ENCODE measurements at places on chromosomes 5 and 9.

- no peak overlapping the region for H3K4me3 ChIP-seq
- H3K36me3 ChIP-seq, result no peaks in the 10 kb centered on the region
- no peak for DNase-seq
- H3K27ac ChIP-seq, result no peak overlapping the region
- H3K4me1 ChIP-seq, result no peaks in the 10 kb centered on the region
- no peaks in the 10 kb centered on the region for H3K27me3 ChIP-seq
Measured at GRCh38 chr5:95843733-95844223, 21.3 kb upstream of the GLRX start.

DNA sequence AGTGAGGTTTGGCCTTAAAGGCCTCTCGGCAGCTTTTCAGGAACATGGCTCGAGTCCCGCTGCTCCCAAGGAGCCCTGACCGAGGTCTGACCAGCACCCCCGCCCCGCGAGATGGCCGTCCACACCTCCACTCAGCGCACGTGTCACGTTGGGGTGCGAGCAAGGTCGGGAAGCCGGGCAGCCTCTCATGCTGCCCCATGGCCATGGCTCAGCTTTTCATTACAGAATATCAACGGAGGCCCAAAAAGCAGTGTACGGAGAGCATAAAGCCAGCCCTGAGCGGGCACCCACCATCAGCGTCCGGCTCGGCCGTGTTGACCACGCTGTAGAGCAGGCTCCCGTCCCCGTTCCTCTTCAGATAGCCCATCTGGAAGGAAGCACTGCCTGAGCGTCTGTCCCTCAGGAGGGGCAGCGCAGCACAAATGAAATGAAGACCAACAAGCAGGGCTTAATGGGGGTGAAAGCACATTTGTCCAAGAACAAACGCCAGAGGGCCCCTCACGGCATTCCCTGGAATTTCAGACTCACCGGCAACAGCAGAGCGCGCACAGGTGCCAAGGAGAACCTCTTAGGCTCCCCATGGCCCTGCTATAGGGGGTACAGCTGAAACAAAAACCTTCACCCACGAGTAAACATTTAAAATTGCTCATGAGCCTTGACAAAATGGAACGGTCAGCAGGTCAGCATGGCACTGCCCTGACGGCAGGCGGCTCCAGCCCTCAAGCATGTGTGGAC lies 11.6 kb downstream of the BRD9 start:
- peaks cover 32% of the 10 kb centered on the region for H3K36me3 ChIP-seq
- H3K4me1 ChIP-seq, result no peaks in the 10 kb centered on the region
- no peak overlapping the region for H3K27ac ChIP-seq
- DNase-seq, result no peak

DNA sequence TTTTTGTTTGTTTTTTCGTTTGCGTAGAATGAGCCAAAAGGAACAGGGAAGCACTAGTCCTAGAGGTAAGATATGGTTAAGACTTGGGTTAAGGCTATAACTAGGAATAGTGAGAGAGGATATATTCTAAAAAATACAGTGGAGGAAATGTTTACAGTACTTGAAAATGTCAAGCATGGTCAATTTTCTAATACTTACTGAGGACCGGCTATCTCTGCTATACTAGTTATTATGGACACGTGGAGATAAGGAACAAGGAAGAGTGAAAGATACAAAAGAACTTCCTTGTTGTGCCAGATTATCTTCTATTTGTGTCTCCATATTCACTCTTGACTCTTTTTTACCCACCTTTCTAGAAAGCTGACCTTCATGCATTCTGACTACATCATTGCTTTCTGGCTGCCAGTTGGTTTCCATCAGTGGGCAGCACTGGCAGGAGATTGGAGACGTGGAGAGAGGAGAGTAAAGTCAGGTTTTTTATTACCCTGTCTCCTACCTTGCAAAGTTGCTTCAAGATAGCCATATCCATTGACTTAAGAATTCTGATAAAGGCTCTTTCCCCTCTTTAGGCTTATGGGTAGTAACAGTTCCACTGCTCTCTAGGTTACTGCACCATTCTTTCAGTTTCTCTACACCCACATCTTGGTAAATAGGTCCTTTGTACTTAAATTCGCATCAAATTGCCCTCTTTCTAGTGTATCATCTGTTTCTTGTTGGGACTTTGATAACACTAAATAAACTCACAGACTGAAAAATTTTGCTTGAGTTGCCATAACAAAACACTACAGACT lies 9.0 kb upstream of the RFX3 start:
- no peak overlapping the region for H3K4me3 ChIP-seq
- peaks cover 12% of the 10 kb centered on the region for H3K36me3 ChIP-seq
- no peaks in the 10 kb centered on the region for H3K27me3 ChIP-seq
- no peak overlapping the region for H3K27ac ChIP-seq

DNA sequence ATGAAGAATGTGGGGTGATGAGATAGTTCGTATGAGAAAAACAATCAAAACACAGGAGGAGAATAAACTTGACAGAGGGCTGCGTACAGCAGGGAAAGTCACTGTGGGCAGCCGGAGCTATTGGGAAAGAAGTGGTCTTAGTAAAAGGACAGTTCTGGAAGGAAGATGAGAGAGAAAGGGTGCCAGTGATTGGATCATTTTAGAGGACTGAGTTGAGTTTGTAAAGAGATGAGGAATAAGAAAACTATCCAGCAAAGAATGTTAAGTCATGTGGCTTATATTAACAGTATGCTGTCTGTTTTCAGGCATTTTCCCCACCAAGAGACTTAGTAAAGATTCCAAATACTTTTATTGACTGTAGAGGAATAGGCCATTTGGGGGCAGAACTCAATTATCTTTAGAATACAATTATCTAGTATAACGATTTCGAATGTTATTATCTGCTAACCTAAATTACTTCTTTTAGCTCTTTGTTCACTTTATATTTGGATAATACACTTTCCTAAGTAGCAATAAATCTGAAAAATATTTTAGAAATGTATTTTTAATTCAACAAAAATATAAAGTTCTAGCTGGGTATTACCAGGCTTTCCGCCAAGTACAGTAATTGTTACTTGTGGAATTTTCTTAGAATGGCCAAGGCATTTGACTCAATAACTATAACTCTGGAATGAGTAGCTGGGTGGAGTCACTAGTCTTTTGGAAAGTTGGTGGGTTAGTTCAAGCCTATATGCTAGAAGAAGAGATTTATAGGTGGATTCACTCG lies 15.5 kb upstream of the LOX start:
- H3K27ac ChIP-seq, result no peak overlapping the region
- H3K4me3 ChIP-seq, result no peak overlapping the region
- no peaks in the 10 kb centered on the region for H3K36me3 ChIP-seq
- no peaks in the 10 kb centered on the region for H3K27me3 ChIP-seq

- peaks cover 3% of the 10 kb centered on the region for H3K27me3 ChIP-seq
- H3K27ac ChIP-seq, result no peak overlapping the region
- H3K36me3 ChIP-seq, result no peaks in the 10 kb centered on the region
- DNase-seq, result no peak
- H3K4me1 ChIP-seq, result no peaks in the 10 kb centered on the region
Measured at GRCh38 chr5:39587675-39588074, 162.9 kb upstream of the DAB2 start.

GRCh38 chr5:172496671-172497371 lies 42.5 kb upstream of the SH3PXD2B start:
- no peak overlapping the region for H3K27ac ChIP-seq
- H3K4me3 ChIP-seq, result no peak overlapping the region
- peaks cover 16% of the 10 kb centered on the region for H3K4me1 ChIP-seq
- DNase-seq, result no peak

DNA sequence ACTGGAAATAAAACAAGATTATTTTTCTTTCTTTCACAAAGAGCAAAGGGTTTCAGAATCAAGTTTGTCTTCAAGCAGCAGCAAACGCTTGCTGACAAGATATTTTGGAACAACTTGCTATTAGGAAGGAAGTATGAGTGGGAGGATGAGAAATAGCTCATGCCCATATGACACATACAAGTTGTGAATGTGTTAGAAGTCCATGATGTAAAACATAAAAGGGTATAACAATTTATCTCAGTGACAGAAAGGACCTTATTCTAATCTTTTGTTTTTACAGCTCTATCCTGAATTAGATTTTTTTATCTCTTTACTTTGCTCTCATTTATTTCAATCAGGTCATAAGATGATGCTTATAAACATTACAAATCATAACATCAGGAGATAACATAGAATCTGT lies 516.6 kb upstream of the MEF2C start:
- no peaks in the 10 kb centered on the region for H3K27me3 ChIP-seq
- H3K4me3 ChIP-seq, result no peak overlapping the region
- no peak overlapping the region for H3K27ac ChIP-seq

GRCh38 chr9:71001780-71002386 lies 119.5 kb downstream of the TRPM3 start:
- H3K4me1 ChIP-seq, result no peaks in the 10 kb centered on the region
- peaks cover 5% of the 10 kb centered on the region for H3K36me3 ChIP-seq
- no peak for DNase-seq
- H3K27me3 ChIP-seq, result no peaks in the 10 kb centered on the region
- H3K27ac ChIP-seq, result no peak overlapping the region

DNA sequence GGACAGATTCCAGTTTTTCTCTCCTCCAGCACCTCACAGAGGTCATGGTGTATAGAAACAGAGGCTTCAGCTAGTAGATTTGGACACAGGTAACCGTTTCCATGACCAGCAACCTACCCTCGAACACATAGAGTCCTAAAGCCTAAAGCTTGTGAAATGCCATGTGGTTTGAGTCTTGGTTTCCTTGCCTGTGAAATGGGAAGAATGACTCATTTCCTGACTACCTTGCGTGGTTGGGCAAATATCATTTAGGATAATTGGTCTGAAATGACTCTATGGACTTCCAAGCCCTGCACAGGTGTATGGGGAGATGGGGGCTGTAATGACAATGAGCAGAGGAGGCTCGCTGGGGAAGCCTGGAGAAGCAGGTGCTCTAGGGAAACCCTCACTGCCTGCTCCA lies 134.6 kb downstream of the TTLL11 start:
- no peaks in the 10 kb centered on the region for H3K27me3 ChIP-seq
- H3K27ac ChIP-seq, result no peak overlapping the region
- H3K4me3 ChIP-seq, result no peak overlapping the region
- H3K4me1 ChIP-seq, result peaks cover 6% of the 10 kb centered on the region
- DNase-seq, result no peak

DNA sequence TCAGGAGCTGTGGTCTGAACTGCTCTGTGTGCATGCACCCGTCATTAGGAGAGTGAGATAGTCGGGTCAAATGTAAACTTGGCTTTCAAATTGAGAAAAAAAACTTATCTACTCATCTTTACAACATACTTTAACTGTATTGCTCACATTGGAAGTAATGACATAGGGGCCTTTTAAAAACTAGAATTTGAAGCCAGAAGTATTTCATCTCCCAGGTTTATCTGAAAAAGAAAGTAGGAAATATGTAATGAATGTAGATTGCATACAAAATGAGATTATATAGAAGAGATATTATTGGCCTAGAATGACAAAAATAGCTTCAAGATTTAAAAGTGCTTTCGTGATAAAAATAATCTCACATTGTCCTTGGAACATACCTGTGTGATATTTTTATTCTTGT lies 24.3 kb downstream of the RGS7BP start:
- peaks cover 3% of the 10 kb centered on the region for H3K27me3 ChIP-seq
- DNase-seq, result no peak
- H3K36me3 ChIP-seq, result no peaks in the 10 kb centered on the region
- H3K4me3 ChIP-seq, result no peak overlapping the region
- no peak overlapping the region for H3K27ac ChIP-seq

DNA sequence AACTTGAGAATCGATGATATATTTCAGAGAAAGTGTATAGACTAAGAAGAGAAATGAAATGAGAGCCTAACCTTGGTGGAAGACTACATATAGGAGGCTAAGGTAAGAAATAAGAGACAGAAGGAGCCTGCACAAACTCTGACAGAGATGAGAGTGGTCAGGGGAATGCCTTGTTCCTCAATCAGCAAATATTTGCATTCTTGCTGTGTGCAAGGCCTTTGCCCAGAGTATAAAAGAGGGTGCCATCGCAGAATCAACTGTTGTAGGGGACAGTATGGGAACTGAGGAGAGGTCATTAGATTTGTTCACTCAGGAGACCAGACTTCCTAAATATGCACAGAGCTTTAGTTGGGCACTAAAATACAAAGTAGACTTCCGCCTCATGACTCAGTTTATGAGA lies 137.2 kb downstream of the ATG10 start:
- no peak overlapping the region for H3K27ac ChIP-seq
- DNase-seq, result no peak

GRCh38 chr9:94931740-94932139 lies 205.2 kb downstream of the AOPEP start:
- no peak overlapping the region for H3K4me3 ChIP-seq
- H3K36me3 ChIP-seq, result peaks cover 4% of the 10 kb centered on the region
- H3K27ac ChIP-seq, result no peak overlapping the region

GRCh38 chr9:129629251-129629820 lies 3.4 kb downstream of the NTMT1 start:
- DNase-seq, result no peak

DNA sequence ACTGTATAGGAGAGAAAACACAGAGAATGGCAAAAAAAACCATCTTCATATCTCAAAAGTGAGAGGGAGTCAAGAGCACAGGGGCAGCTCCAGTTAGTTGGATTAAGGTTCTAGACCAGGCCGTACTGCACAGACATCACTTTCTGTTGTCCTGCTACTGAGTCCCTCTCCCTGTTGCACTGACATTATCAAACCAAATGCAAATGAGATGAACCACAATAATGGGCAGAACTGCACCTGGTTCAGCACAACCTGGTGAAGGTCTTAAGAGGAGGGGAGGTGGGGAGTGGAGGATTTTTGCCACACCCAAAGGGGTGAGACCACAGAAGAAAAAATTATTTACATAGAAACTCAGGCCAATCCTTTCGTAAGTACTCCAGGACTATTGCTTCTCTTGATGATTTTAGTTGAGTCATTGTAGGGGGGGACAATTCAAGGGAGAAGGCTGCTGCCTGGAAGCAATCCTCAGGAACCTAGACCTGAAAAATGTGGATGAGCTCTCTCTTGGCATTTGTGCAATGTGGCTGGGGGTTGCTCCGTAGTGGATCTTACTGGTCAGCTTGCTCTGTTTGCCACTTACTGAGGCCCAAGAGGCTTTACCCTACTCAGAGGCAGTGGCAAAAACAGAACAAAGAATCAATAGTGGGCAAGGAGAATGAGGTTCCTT lies 94.5 kb upstream of the PPP1R2B start:
- no peaks in the 10 kb centered on the region for H3K4me1 ChIP-seq
- H3K4me3 ChIP-seq, result no peak overlapping the region
- DNase-seq, result no peak
- peak overlapping the region; percentile 83 for H3K27ac ChIP-seq
- no peaks in the 10 kb centered on the region for H3K36me3 ChIP-seq
- no peaks in the 10 kb centered on the region for H3K27me3 ChIP-seq

- H3K27ac ChIP-seq, result no peak overlapping the region
- H3K4me1 ChIP-seq, result peaks cover 5% of the 10 kb centered on the region
- no peak for DNase-seq
- H3K27me3 ChIP-seq, result peaks cover 28% of the 10 kb centered on the region
- no peaks in the 10 kb centered on the region for H3K36me3 ChIP-seq
Measured at GRCh38 chr5:132224716-132225115, 2.9 kb downstream of the P4HA2 start.

DNA sequence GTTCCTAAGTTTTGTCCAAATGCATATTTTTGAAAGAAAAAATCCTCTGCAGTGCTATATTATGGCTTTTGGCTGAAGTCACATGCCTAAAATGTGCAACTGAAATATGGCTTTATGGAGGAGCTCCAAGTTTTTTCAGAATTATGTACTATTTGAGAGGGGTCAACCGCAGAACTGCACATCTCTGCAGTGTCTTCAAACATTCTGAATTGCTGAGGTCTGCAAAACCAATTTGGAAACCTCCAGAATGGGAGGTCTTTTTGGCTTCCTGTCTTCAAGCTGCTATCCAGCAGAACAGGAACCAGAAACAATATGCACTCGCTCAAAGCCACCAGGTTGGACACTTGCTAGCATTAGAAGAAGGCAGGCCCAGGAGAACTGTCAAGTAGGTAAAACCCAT lies 376.0 kb upstream of the PAPPA start:
- no peak overlapping the region for H3K27ac ChIP-seq
- H3K4me1 ChIP-seq, result no peaks in the 10 kb centered on the region
- no peak overlapping the region for H3K4me3 ChIP-seq
- no peaks in the 10 kb centered on the region for H3K36me3 ChIP-seq
- no peaks in the 10 kb centered on the region for H3K27me3 ChIP-seq
- DNase-seq, result no peak

Data from neural crest cell (in vitro differentiated cells).